ENCODE measurements at places on chromosomes 7 and 10.

DNA sequence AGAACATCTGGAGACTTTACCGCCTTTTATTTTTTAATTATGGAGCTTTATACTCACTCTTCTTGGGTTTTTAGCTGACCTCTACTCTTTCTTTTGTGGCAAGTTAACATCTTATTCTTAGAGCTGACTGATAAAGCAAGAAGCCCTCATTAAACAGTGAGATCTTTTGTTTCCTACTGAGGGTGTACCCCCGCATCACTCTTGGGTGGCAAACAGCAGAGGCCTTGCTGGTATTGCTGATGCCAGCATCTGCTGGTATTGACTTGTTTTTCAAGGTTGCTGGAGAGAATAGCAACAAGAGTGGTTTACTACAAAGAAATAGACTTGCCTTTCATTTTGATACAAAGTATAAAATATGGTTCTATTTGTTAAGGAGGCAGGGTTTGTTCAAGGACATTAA, 154.7 kb downstream of the ARID5B start:
- no peak for DNase-seq

- DNase-seq: peak; percentile 79
These were observed 1.5 kb upstream of the FAM53B start for GRCh38 chr10:124745673-124746072.

DNA sequence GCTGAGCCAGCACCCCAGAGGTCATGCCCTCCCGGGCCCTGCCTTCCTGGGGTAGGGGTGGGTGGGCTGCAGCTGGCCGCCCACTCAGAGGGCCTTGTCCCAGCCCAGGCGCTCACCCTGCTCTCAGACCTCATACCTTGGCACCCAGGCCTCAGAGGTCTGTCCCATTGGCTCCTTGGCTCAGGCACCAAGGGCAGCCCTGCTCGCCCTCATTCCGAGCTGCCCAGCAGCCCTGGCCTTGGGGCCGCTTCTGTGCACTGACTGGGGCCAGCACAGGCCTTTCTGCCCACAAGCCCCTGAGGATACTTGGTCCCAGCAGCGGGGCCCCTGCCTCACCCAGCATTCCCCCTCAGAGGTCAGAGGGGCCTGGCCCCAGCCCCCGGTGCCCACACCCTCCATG, 34.3 kb downstream of the YKT6 start:
- DNase-seq: no peak

DNA sequence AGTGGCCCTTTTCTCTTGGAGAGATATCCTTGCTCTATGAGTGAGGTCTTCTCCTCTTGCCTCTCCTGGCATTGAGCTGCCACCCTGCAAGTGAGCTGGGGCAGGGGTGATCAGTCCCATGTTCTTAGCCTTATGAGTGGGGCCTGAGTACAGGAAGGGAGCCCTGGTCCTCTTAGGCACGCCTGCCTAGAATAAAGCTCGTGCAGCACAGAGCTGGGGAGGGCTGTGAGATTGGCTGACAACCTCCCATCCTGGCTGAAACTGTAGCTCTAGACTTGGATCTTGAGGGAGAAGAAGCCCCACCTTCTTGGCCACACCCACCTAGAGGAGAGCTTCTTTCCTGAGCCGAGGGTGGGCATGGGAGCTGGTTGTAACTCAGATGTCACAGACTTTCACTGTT, 305.0 kb upstream of the ZNF32 start:
- no peak for DNase-seq

GRCh38 chr7:5423306-5423975, at the start of gene TNRC18:
TSS of gene TNRC18 (minus strand) at chr7:5423834. CDS start at chr7:5421246, 2,588 bp downstream.
- DNase-seq: no peak

GRCh38 chr10:58747687-58748086, 235.0 kb downstream of the BICC1 start:
- DNase-seq: no peak

GRCh38 chr10:11181978-11182377, 164.3 kb downstream of the CELF2 start:
- no peak for DNase-seq

DNA sequence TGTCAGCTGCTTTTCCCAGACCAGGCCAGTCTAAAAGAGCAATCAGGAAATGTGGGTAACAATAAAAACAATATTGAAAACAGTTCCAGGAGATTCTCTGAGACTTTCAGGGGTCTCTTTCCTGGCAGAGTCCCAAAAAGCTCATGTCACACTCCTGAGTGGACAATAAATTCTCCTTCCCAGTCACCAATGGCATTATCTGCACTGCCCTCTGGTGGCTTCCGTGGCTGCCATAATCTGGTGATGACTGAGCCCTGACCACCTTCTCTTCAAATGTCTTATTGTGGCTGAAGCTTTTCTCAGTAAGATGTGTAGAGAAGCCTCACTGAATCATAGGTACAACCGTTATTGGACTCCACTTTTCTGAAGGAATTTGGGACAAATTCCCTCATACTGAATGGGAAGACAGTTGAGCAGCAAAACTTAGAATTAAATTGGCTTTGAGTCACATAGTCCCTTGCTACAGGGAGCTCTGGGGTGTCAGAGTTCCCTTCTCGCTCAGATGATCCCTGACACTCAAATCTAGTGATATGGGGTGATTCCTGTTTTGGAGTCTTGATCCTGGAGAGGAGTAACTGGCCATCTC, 24.4 kb upstream of the ASAH2 start:
- no peak for DNase-seq

GRCh38 chr7:6718124-6718523, 11.4 kb upstream of the ZNF12 start:
- no peak for DNase-seq

DNA sequence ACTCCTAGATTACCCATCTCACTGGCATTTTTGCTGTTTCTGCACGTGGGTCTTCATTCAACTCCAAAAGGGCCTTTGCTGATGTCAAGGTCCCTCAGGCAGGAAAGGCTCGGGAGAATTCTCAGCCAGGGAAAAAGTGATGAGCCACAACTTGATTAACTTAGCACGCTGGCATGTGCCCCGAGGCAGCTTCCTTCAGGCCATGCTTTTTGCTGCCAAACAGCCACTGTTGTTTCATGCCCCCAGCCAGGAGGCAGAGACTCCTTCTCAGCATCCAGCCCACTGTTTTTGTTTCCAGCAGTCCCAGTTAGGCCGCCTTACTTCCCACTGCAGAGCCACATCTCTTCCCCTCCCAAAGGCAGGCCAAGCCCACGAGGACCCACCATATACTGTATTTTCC, 266.5 kb upstream of the YAE1 start:
- DNase-seq: no peak

DNA sequence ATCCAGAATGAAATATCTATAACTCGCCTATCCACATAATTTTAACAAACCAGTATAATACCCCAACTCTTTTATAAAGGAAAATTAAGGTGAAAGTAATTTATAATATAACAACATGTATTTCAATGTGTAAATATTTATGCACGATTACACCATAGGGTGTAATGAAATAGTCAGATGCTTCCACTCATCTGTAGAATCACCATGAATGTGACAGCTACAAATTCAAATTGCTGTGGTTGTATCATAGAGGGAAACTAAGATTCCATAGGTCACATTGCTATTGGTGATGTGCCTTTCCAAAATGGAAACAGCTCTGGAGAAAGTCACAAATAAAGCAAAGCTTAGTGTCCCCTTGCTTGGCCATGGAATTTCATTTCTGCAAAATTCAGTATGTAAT, 95.7 kb downstream of the CPED1 start:
- peak; percentile 20 for DNase-seq

DNA sequence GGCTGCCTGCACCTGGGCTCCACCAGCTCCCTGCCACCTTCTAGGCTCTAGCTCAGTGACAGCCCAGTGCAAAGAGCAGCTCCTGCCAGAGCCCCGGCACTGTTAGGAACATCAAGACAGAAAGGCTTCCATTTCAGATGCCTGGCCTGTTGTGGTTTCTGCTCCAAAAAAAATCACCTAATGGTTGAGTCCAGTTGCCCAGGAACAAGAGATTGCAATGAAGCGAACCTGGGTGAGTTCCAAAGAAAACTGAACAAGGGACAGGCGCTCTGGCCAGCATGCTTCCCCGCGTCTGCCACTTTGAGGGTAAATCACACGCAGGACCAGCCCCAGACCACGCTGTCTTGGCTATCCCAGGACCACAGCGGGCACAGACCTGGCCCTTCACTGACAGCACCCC, 47.0 kb upstream of the RASGEF1A start:
- no peak for DNase-seq

DNA sequence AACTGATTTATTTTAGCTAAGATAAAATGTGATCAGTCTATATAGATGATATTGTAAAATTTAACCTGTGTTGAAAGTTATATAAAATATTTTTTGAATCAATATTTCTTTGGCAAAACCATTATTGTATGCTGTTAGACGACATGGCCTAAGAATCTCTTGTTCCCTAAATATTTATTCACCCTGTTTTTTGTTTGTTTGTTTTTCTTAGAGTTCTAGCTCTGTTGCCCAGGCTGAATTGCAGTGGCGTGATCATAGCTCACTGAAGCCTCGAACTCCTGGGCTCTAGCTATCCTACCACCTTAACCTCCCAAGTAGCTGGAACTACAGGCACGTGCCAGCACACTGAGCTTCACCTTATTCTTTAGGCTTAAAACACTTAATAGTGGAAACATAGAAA, 410.7 kb downstream of the ARL4A start:
- no peak for DNase-seq

DNA sequence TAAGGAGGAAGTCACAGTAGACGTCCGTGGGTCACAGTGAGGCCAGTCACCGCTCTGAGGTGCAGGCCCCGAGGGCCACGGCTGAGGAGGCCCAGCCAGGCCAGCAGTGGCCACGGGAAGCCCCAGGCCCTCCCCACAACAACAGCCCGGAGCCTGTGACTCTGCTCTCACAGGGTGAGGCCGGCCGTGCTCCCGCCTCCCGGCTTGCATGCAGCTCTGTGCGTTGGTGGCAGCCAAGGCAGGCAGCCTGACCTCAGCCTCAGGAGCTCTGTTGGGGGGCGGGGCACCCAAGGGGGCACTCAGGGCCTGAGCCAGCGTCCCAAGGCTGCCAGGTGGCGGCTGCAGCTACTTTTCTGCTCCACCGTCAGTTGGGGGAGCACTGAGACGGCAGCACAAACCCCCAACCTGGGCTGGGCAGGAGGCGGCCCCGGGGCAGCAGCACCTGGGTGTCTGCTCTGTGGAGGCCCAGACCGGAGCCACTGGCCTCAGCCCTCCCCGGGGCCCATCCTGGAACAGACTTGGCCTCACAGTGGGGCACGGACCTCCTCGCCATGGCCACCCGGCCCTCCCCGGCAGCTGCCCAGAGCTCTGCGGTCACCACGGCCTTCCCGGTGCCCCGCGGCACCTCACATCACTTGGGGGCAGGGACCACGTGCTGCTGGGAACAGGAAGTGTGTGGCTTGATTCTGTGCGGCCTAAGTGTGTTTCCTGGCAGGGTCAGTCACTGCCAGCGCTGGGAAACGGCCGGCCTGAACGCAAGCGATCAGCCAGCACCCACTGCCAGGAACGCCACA, 13.3 kb downstream of the CYP2W1 start:
- DNase-seq: no peak

DNA sequence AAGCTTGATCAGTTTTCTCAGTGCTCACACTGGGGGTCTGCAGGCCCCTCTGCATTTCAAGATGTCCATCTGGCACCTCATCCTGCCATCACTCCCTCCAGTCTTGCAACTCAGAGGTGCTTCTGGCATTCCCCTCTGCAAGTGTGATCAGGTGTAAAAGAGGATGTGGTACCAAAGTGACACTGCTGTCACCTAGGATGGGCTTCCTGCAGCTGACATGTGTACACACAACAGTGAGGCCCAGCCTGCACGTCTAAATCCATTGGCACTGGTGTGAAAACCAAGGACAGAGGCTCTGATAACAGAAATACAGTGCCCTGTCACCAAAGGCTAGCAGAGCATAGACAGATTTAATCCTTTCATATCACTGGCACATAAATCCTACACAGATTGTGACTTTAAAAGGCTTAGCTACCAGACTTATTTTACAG, 162.5 kb upstream of the CELF2 start:
- DNase-seq: no peak

DNA sequence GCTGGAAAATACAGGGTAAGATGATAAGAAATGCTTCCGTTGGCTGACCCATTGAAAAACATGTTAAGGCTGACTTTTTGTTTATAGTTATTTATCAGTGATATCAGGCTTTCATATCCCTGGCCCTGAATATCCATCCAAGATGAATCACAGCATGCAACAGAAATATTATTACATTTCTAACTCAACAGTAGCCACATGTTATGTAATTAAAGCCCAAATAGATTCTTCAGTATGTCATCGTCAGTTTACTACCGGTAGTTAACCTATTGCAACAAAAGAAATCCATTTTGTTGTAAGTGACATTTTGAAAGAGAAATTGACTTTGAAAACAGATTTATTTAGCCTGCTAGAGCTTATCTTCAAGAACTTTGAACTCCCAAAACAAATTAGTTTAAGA, 354.1 kb upstream of the CELF2 start:
- no peak for DNase-seq

DNA sequence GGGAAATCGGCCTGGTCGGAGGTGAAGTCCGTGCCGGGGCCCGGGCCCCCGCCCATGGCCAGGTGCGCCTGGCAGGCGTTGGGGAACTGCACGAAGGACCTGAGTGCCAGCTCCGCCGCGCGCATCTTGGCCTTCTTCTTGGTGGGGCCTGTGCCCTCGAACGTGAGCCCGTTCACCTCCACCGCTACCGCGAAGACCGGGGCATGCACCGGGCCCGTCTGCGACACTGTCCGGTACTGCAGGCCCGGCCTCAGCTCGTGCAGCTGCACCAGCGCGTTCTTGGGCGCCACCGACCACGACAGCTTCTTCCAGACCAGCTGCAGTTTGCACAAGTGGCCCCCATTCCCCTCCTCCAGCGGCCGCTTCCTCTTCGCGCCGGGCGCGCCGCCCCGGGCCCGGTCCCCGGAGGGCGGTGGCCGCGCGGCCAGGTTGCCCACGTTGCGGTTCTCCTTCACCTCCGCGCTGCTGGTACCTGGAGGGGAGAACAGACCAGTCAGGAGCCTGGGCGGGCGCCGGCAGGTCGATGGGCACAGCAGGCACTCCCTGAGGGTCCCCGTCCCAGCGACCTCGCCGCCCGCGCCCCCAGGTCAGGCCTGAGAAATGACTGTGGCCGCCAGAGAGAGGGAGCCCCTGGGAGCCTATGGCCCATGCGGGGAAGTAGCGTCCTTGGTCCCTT, 307.4 kb downstream of the WDR37 start:
- DNase-seq: no peak

GRCh38 chr7:36707898-36708297, 16.4 kb downstream of the AOAH start:
- DNase-seq: no peak

GRCh38 chr7:102918845-102919244, 6.0 kb downstream of the LRRC17 start:
- peak; percentile 55 for DNase-seq

GRCh38 chr10:91007655-91008054, 86.8 kb upstream of the ANKRD1 start:
- DNase-seq: no peak

DNA sequence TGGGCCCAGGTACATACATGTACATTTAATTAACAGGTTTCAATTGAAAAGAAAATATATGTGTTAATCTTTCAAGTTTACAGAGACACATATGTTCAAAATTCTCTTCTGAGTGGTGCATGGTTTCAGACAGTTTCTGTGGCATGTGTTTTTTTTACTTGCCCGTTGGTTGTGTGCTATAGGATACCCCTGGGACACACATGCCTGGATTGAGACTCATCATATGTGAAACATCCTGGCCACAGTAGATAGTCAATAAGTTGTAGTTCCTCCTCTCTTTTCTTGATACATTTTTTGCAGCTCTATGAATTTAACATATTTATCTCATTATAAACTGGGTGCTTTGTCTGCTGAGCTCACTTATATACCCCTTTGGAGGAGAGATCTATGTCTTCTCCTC, 207.8 kb upstream of the CTBP2 start:
- peak; percentile 34 for DNase-seq

Measured in fibroblast of upper back skin (primary cell).